ENCODE measurements at places on chromosomes 3 and 15. TPM values are rescaled to one million over a fixed set of nuclear protein-coding genes. Genes with fewer than 3 reads are reported as not detected.

ACTC1 gene
- 0.13 TPM for total RNA-seq

FSTL1 gene
- 52.8 TPM for total RNA-seq

FRMD5 gene
- total RNA-seq, result 0.15 TPM

SUSD5 gene
- 1.3 TPM for total RNA-seq

PPP1R14D gene
- not detected for total RNA-seq

SLC9C1 gene
- total RNA-seq, result not detected

HLTF gene
- 7.5 TPM for total RNA-seq

UBL7 gene
- 113 TPM for total RNA-seq

GP5 gene
- total RNA-seq, result not detected

LHFPL4 gene
- total RNA-seq, result not detected

IMPG2 gene
- 0.05 TPM for total RNA-seq

GNAT1 gene
- not detected for total RNA-seq

PIAS1 gene
- 32.6 TPM for total RNA-seq

CAMP gene
- total RNA-seq, result not detected

FAM81A gene
- total RNA-seq, result 1.9 TPM

MESP2 gene
- not detected for total RNA-seq

PLA1A gene
- total RNA-seq, result 0.84 TPM

IQCF5 gene
- not detected for total RNA-seq

SPINK8 gene
- total RNA-seq, result not detected

LIPC gene
- total RNA-seq, result not detected

ADAMTS17 gene
- 7.8 TPM for total RNA-seq

KLHDC8B gene
- 65.2 TPM for total RNA-seq

RBMS3 gene
- 7.3 TPM for total RNA-seq

UTS2B gene
- total RNA-seq, result not detected

FBXL2 gene
- total RNA-seq, result 1.6 TPM

ESYT3 gene
- total RNA-seq, result 44.5 TPM

ITIH4 gene
- 2.6 TPM for total RNA-seq

CHRFAM7A gene
- 0.58 TPM for total RNA-seq

DNAJA4 gene
- 36.9 TPM for total RNA-seq

GOLGA6B gene
- total RNA-seq, result not detected
